ENCODE measurements at places on chromosomes 6 and 20.

- no peak for DNase-seq
Measured at GRCh38 chr6:122400121-122400450, 634 bp downstream of the HSF2 start.

DNA sequence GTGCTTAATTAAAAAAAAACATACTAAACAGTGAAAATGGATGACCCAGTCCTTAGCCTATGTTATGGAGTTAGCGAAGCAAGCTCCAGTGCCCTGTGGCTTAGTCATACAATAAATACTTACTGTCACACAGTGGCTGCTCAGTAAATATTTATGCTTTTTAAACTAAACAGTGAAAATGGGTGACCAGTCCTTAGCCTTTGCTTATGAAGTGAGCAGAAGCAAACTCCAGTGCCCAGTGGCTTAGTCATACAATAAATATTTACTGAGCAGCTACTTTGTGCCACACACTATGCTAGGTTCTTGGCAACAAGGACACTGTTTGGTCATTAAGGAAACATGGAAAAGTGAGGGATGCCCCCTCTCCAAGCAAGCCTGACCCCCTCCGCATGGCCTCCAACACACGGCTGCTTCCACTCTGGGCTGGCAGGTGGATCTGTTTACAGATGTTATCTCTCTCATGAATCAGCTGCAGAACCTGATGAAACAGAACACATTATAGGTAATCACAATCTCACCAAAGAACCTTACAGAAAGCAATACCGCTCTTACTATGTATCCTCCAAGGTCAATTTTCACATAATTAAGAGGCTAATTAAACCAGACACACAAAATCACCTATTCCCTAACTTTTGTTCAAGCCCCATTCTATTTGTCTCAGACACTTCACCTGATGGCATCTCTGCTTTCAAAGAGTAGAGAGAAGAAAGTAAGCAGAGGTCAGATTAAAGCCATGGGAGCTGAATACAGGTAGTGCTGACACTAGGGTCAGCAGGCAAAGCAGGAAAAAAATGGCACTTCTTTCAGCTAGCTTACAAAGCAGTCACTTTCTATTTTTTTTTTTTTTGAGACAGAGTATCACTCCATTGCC, 27.3 kb downstream of the CDK5RAP1 start:
- DNase-seq, result no peak

GRCh38 chr6:31139599-31139998, 733 bp upstream of the PSORS1C2 start:
- no peak for DNase-seq

- DNase-seq, result no peak
Measured at GRCh38 chr6:24272553-24272952, 85.3 kb downstream of the DCDC2 start.

- DNase-seq, result no peak
Measured at GRCh38 chr20:13862245-13862644, 77.4 kb downstream of the NDUFAF5 start.
